GM19239 (cell line): ENCODE measurements at places on chromosomes 12 and 14.

- DNase-seq = no peak
Observed at GRCh38 chr14:80278293-80279023, 67.2 kb upstream of the DIO2 start.

DNA sequence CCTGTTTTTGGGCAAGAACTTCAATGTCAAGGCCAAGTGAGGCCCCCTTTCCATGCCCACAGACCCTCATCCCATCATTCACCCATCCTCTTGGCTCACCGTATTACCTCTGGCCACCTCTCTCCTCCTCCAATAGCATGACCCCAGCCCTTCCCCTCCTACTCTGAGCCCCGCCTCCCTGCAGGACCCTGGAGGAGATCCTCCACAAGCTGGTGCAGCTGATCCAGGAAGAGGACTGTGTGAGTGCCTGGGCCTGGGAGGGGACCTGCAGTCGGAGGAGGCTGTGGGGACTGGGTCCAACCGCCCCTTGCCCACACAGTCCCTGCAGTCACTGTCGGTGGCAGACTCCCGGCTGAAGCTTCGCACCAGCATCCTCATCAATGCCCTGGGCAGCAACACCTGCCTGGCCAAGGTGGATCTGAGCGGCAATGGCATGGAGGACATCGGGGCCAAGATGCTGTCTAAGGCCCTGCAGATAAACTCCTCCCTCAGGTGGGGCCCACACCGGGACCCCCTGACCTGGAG is 7.2 kb downstream of the CARMIL3 start:
- no peak for DNase-seq

GRCh38 chr12:54337854-54338650 is 13.1 kb downstream of the COPZ1 start:
- no peak for DNase-seq

DNA sequence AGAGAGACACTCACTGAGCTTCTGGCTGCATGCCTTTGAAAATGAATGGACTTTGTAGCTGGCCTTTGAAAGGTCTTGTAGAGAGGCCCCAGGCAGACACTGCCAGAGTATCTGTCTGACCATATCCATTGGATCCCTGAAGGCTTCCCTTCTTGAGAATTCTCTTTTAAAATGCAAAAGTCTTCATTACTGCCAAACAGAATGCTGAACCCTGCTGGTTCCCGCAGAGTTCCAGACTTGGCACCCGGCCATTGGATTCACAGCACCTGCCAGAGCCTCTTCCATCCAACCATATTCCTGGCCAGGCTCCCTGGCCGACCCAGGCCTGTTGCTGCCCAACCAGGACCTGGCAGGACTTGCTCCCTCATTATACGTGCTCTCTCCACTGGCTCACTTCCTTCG is 182.5 kb downstream of the GXYLT1 start:
- no peak for DNase-seq

GRCh38 chr14:20999591-20999990 is 498 bp downstream of the SLC39A2 start:
- no peak for DNase-seq

DNA sequence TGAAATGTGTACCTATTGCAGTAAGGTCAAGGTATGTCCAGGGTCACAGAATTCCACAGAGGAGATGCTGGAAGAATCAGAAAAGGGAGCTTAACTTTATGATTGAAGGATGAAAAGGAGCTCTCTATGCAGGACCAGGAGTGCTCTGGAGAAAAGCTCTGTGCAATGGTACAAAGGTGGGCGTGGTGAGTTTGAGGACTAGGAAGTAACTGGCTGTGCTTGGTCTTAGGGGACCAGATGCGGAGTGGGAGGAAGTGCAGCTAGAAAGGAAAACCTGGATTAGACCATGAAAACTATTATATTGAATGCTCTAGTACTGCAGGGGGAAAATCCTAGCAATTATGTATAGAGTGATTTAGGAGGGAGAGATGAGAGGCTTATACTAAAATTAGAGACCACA is 56.8 kb downstream of the BTG1 start:
- DNase-seq = no peak

- no peak for DNase-seq
Observed at GRCh38 chr14:68811171-68811570, 18.3 kb upstream of the ZFP36L1 start.

- no peak for DNase-seq
Observed at GRCh38 chr12:106362971-106363370, 5.4 kb downstream of the POLR3B start.

DNA sequence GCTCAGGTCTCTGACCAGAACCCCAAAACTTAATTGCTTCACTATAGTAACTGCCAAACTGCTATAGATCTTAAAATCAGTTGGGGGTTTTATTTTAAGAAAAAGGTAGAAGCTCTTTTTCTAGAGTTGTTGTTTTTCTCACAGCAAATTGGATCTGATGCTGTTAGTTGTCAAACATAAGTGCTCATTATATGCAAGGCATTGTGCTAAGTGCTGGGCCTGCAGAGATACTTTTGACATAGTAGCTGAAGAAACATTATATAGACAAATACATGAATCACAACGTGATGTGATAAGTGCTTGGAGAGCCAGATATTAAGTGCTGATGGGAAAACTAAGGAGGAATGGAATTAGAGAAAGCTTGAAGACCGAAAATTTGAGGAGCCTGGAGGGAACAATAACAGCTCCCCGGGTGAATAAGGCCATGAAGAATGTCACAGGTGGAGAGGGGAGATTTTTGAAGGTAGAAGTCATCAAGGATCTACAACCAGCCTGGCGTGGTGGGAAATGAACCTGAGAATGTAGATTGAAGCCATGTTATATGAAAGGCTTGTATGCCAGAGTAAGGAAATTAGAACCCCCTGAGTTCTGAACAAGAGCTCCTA is 126.5 kb downstream of the DYRK2 start:
- DNase-seq = no peak

- DNase-seq = no peak
Observed at GRCh38 chr12:5715021-5715420, 230.0 kb downstream of the ANO2 start.

GRCh38 chr12:120751389-120751788 is 25.8 kb downstream of the ACADS start:
- DNase-seq = no peak

- no peak for DNase-seq
Observed at GRCh38 chr14:85934886-85935254, 404.9 kb downstream of the FLRT2 start.

DNA sequence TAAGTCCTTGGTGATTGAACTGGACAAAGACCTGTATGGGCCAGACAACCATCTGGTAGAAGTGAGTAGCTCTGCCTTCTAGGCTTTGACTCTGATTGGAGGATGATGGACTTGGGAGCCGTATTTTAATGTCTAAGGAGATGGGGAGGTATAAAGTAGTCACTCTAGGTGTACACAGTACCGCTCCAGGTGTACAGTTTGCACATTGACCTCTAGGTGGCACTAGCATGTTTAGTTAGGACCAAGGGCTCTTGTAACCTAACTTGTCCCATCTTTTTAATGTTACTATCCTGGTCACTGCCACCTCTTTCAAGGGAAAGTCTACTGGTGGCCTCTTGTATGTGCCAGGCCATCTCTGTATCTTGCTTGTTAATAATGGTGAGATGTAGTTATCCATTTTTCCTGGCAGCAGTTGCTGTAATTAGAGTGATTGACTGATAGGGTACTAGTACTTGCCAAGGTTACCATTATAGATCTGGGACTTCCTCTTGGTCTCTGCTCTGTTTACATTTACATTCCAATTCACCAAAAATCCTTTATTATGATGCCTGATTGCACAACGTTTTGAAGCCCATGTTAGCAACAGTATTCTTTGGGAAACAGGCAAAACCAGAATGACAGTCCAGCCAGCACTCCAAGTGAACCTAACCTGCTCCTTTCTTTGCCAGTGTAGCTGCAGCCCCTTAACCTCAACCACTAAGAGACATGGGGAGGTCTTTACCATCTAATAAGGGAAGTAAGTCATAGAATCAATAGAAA is 3.6 kb downstream of the SMARCD1 start:
- DNase-seq = peak; percentile 57

DNA sequence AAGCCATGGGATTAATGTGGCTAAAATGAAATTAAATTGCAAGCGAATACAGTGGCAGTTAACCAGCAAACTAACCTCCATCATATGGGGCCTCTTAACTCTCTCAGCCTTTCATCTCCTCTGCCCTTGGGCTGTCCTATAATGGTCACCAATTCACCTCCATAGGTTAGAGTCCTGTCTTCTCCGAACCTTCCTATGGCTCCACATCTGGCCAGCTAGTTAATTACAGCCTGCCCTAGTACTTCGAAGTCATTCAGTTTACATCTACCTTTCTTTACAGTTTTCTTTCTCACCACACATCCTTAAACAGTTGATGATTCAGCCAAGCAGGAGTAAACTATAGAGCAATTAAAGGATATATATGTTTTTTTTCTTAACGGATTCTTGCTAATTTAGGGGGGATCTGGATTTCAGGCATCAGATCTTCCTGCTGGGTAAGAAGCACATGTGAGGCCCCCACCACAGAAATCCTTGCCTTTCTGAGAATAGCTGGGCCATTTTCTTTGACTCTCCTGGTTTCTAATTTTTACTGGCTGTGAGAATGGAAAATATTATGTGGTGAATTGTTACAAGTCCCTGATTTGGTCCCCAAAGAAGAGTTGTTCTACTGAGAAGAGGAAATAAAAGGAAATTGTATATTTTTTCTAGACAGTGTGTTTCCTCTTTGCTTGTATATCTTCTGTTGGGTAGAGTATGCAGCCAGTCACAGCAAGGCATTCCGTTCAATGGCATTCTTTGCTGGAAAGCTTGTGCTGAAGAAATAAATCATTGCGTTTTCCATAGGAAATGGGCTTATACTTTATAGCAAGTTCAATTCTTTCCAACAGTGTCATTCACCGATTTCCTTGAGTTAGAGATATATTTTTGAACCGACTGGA is 16.7 kb downstream of the HMGA2 start:
- DNase-seq = no peak

- no peak for DNase-seq
Observed at GRCh38 chr14:94571950-94572349, 9.3 kb upstream of the SERPINA5 start.

GRCh38 chr12:549476-550082 is 89.8 kb downstream of the B4GALNT3 start:
- no peak for DNase-seq

DNA sequence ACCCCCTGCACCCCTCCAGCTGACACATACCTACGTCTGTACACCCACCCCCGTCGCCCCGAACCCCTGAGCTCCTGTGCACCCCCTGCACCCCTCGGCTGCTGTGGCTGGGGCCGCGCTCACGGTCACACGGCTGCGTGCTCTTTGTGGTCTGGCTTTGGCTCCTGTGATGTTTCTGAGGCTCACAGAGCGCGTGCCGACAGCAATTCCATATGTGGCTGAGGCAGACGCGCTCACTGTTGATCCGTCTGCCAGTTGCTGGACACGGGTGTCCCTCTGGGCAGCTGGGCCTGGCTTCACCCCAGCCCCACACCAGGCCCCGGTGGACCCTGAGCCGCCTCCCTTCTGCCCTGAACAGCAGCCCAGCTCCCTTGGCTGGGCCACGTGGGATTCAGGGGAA is 46.5 kb downstream of the LRCOL1 start:
- DNase-seq = no peak

DNA sequence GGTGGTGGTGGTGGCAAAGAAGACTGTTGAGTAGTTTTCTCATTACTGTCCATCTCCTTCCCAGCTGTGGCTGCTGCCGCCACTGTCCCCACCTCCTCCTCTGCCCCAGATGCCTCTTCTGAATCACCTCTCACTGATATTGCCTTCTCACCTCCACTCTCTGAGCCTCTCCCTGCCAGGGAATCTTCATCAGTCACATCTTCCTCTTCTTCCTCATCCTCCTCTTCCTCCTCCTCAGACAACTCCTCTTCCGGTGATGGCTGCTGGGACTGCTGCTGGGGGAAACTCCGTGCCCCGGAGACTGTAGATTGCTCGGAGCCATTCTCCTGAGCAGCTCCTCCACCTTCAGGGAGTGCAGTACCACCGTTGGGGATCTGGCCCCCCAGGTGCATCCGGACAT is 2.9 kb downstream of the SALL2 start:
- no peak for DNase-seq

DNA sequence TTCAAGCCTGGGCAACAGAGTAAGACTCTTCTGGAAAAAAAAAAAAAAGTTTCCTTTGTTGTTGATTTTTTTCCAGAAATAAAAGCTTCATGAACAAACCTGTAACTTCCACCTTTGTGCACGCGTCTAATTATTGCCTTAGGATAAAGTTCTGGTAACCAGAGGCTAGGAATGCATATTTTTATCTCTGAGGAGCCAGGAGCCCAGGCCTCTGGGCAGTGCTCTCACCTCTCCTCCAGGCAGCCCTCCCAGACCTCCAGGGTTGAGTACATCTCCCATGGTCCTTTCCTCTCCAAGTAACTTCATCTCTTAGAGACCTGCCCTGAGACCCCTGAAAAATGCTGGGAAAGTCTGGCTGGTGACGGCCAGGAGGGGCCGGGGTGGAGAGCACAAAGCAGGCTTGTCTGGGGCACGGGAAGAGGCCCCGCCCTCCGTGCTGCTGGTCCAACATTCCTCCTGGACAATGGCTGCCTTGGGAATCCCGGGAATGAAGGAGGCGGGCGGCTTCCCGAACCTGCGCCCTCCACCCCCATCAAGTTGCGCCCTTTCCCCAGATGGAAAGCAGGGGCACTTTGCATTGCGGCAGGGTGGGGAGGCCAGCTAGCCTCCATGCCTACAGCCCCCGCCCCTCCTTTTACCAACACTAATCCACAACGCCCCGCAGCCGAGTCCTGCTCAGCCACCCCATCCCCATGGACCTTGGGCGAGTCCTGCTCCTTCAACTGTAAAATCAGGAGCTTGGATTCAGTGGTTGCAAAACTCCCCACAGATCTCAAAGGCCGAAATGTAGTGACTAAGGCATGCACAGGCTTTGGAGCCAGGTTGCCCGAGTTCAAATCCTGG is 7.3 kb upstream of the FIGNL2 start:
- no peak for DNase-seq

DNA sequence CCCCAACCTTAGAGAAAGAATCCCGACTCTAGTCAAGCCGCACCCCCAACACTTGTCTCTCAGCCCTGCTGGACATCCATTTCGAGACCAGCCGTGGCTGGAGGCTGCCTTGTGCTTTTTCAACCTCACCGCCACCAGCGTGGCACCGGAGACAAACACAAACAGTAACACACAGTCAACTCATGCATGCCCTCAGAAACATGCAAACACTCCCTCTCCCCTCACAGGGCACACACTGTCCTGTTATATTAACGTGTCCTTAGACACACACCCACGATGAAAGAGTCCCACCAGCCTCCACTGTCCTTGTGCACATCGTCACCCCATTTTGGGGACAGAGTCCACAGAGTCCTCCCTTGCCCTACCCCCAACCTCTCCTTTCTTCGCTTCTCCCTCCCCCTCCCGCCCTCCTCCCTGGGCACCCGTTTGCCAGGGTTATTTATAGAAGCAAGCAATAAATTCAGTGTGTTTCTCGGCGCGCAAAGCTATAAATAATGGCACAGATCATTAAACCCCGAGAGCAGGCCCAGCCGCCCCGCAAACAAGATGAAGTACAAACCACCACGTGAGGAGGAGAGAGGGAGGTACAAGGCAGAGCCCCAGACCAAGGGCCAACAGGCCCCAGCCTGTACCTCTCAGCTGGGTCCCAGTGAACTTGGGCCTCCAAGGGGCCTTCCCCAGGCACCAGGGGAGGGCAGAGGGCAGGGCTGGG is 27.9 kb downstream of the SMUG1 start:
- no peak for DNase-seq
